ENCODE measurements at places on chromosomes 3 and 15.

DNA sequence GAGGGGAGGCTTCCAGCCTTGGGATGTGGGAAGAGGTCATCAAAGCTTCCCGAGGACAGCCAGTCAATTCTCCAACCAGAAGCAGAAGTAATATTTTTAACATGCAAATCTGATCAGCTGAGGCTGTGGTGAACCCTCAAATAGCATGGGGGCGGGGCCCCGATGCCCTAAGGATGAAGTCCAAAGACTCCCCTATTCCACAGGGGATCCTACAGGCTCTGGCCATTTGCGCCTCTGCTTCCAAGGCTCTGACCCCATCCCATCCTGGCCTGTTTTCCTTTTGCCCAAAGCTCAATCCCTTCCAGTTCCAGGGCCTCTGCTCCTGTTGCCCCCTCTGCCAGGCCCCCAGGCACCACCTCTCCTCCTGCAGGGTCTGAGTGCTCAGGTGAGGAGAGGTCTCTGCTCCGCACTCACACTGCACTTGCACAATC is 6.7 kb upstream of the CSK start:
- no peak for DNase-seq

GRCh38 chr3:60045686-60046085 is 995.9 kb upstream of the CFAP20DC start:
- DNase-seq, result no peak

GRCh38 chr15:66408675-66409282 is 22.1 kb downstream of the MAP2K1 start:
- DNase-seq, result no peak

GRCh38 chr3:97952280-97952679 is 20.0 kb downstream of the RIOX2 start:
- DNase-seq, result no peak

GRCh38 chr15:66212563-66212921 is 41.0 kb downstream of the MEGF11 start:
- no peak for DNase-seq

GRCh38 chr3:159280386-159281191 is 478.7 kb downstream of the MFSD1 start:
- no peak for DNase-seq

GRCh38 chr3:44072601-44073540 is 168.8 kb upstream of the TOPAZ1 start:
- no peak for DNase-seq

DNA sequence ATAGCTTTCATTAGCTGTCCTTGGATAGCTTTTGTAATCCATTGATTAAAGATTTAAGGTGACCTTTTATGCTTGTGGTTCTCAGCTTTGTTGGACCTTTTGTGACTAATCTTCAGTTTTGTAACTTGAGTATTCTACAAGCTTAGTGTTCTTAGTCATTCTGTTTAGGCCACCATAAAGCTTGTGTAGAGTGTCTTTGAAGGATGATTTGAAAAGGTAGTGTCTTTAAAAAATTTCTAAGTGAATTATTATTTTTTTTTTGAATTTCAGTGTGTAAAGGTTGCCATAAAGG is 7.5 kb downstream of the MORF4L1 start:
- DNase-seq, result no peak

All from stimulated activated CD4-positive, alpha-beta T cell treated with anti-CD3 and anti-CD28 coated beads, TNF-alpha, amount 100 ng/mL, for 48 hours (primary cell).